ENCODE measurements at places on chromosomes 5 and 9. TPM values are rescaled to one million over a fixed set of nuclear protein-coding genes. Genes with fewer than 3 reads are reported as not detected.

- DNase-seq, result peak; percentile 46
Measured at GRCh38 chr5:444226-444625, 1.2 kb downstream of the EXOC3 start.

- DNase-seq, result no peak
Measured at GRCh38 chr5:67238191-67238590, 41.6 kb upstream of the CD180 start.

PPIC gene
- 40.5 TPM for total RNA-seq

SEMA5A gene
- total RNA-seq, result 32.4 TPM

MOB3B gene
- 2.8 TPM for total RNA-seq

HTR1A gene
- total RNA-seq, result not detected

TMEM215 gene
- not detected for total RNA-seq

CDC20B gene
- not detected for total RNA-seq
